IPS DF 6.9 (cell line): ENCODE measurements at places on chromosomes 16 and 17.
A peak's percentile ranks its signal among the peaks of the same experiment; 100 is the strongest.

DNA sequence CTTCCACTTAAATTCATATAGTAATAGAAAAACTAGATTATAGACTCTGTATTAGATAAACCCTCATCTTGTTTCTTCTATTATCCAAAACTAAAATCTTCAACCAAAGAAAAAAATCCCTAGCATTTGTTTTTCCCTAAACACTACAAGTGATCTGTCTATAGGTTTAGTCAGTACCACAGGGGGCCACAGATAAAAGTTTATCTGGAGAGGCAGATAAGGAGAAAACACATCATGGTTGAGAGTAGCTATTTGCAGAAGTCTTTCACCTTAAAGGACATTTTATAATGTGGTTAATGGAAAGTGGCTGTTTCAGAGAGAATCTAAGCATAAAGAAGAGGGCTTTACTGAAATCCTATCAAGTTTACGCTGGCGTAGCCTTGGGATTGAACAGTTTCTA lies 160.1 kb downstream of the CDK5R1 start:
- DNase-seq: no peak

DNA sequence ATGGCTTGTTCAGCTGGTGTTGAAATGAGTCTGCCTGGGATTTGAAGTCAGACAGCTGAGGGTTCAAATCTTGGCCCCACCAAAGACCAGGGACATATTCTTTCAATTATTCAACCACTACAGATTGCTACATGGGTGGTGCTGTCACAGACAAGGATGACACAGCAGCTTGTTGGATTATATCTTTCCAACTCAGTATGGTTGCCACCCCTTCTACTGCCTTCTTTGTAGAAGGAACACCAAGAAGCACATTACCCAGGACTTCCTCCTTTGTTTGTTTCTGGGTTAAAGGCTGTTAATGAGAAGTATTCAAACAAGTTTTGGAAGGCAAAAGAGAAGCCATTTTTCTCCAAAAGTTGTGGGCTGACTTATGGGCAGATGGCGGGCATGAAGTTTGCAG lies 78.6 kb downstream of the COPRS start:
- no peak for DNase-seq

- DNase-seq: no peak
Observed at GRCh38 chr17:39018267-39019134, 51.3 kb upstream of the FBXO47 start.

GRCh38 chr17:66467766-66468165 lies 165.4 kb downstream of the PRKCA start:
- no peak for DNase-seq

DNA sequence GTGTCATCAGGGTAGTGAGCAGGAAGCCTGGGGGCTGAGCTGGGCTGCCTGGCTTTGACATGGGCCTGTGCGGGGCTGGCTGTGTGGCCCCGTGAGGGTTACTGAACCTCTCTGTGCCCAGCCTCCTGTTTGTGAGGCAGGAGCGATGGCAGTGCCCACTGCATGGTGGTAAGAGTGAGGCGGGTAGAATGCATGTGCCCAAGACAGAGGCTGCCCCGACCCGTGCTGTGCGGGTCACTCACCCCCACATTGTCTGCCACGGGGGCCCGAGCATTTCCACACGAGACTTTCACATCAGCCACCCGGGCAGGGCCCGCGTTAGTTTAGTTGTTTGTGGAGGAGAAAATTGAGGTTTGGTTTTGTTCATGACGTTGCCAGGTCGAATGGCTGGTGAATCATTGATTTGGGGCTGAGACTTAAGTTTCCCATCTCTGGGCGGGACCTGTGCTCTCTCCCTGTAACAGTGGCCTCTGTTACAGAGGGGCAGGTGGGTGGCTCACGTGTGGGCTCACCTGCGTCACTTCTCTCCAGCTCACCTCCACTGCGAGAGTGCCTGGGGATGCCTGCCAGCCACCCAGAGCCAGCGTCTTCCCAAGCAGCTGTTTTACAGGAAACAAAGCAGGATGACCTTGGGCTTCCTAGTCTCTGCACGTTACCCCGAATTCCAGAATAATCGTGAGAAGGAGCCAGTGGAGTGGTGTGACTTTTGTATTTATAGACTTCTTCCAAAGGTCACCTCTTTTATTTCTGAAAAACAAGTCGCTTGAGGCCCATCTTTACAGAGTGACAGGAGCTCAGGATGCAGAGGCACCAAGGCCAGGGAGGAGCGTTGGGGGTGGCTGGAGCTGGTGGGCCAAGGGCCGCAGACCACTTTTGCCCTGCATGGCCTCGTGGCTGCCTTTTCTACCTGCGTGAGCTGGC lies 150.6 kb downstream of the RPTOR start:
- no peak for DNase-seq

- DNase-seq: no peak
Observed at GRCh38 chr17:27990979-27991378, 51.5 kb upstream of the NLK start.

DNA sequence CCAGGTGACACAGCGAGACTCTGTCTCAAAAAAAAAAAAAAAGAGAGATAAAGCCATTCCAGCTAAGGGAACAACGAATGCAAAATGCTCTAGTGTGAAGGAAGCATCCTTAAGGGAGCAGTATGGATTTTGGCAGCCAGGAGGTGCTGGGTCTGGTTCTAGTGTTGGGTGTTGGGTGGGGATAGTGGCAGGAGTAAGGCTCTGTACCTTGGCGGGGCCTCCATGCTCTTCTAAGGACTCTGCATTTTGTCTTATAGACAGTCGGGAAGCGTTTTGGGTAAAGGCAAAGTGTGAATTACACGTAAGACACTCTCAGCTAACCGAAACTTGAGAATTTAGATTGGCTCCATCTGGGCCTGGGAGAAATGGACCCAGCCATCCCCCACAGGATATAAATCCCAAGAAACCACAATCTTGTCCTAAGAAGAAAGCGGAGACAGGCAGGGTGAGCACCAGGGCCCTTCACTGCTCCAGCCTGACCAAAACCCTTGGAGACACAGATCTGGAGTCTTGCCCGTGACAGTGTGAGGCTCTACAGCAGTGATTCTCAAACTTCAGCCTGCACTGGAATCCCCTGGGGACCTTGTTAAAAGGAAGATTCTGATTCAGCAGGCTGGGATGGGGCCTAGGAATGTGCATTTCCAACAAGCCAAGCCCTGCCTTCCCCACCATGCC lies 33.1 kb upstream of the PHB1 start:
- DNase-seq: no peak

GRCh38 chr17:72565758-72566157 lies 444.9 kb downstream of the SOX9 start:
- no peak for DNase-seq

- peak; percentile 9 for DNase-seq
Observed at GRCh38 chr17:47802341-47803022, 19.1 kb downstream of the OSBPL7 start.

- DNase-seq: peak; percentile 39
Observed at GRCh38 chr17:5897275-5897911, 172.8 kb upstream of the WSCD1 start.

GRCh38 chr16:21997697-21998480 lies 3.0 kb downstream of the PDZD9 start:
- DNase-seq: no peak

- no peak for DNase-seq
Observed at GRCh38 chr16:77323695-77324094, 111.1 kb downstream of the ADAMTS18 start.

GRCh38 chr17:68036304-68037147 lies 991 bp downstream of the KPNA2 start:
- no peak for DNase-seq

DNA sequence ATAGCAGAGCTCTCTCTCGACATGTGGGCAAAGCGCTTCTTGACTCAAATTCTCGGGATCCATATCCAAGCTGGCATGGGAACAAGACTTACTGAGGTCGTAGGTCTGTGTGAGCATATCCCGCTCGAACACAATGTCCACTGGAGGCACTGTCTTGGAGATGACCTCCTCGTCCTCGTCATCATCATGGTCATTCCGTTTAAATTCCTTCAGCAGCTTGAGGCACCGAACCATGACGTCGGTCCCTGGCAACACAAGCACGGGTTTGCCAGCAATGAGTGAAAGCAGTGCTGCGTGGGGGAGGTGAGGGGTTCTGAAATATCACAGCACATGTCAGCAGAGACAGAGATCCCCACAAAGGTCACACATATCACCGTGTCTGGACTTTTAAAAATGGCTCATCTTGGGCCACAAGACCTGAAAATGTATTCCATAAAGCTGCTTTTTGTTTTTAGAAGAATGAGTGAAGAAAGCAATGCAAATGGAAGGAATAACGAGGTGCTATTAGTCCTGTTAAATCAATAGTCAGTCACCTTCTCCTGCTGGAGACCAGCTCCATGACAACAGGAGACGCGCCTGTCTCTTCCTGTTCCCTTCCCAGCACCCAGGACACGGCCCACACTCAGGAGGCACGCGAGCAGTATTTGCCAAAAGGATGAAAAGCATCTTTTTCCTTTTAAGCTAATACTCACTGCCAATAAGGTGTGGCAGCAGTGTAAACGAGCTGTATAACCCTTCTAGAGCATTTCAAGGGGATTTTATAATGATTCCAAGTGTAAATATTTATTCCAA lies 37.9 kb downstream of the GTF3C1 start:
- no peak for DNase-seq

- no peak for DNase-seq
Observed at GRCh38 chr16:74160759-74161158, 135.9 kb upstream of the PSMD7 start.

- no peak for DNase-seq
Observed at GRCh38 chr17:43543771-43544575, 2.2 kb downstream of the ETV4 start.

DNA sequence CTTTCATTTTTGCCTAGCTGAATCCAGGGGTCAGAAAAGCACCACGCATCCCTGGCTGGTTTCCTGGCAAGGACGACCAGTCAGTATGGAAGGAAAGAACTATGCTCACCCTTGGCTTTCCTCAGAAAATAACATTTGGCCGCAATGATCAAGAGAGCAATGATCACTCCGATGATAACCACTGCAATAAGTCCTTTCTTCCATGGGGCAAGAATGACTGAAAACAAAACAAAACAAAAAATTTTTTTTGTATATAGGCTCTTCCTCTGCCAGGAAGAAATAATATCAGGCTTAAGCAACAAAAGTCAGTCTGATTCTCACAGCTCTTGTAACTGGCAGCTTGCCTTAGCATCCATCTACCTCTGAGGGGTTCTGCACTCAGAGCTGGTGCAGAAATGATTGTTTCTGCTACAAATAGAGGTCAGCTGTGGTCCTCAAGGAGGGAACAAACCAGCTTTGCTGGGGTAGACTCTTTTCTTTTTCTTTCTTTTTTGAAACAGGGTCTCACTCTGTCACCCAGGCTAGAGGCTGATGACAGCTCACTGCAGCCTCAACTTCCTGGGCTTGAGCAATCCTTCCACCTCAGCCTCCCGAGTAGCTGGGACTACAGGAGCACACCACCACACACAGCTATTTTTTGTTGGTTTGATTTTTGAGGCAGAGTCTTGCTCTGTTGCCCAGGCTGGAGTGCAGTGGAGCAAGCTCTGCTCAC lies 35.7 kb downstream of the PECAM1 start:
- no peak for DNase-seq

GRCh38 chr16:4500272-4500671 lies 24.1 kb downstream of the HMOX2 start:
- no peak for DNase-seq

- DNase-seq: no peak
Observed at GRCh38 chr17:50539762-50540559, 7.0 kb upstream of the SPATA20 start.

DNA sequence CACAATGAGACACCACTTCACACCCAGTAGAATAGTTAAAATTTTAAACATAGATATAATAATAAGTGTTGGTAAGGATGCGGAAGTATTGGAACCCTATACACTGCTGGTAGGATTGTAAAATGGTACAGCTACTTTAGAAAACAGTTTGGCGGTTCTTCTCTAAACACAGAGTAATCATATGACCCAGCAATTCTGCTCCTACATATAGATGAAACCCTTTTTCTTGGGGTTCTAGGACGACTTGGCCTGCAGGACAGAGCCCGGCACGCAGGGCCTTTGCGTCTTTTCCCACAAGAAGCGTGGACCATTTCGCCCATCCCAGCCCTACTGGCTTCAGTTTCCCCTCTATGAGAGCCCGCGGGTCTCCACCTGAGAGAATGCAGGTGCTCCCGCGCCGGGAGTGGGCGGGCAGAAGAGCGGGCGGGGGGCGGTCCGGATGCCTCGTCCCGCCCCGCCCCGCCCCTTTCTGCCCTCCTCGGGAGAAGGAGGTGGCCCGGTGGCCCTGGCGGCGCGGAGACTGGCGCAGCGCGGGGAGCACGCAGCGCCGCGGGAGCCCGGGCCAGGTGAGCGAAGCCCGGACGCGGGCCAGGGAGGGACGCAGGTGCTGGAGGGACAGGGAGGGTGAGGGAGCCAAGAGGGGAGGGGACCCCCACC lies at the start of gene SDR42E2:
TSS of gene SDR42E2 (plus strand) at position 508 of the 657 bp plus-strand sequence. CDS start 3,077 bp downstream, outside the sequence.
- no peak for DNase-seq

DNA sequence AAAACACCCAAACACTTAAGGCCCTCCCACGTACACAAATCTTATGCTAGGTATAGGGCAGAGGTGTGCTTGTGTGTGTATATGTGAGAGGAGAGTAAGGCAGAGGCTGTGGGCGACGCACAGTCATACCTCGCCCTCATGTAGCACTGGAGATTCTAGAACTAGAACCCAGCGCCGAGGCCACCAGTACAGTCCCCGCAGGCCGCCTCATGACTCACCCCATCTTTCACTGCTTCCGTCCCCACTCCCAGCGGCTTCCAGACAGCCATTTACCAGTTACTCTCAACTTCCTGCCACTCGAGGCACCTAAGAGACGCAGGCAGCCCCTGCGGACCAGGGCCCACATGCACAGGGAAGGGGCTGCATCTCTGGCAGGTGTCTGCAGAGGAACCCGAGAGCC lies 23.2 kb upstream of the CYTH1 start:
- DNase-seq: no peak

DNA sequence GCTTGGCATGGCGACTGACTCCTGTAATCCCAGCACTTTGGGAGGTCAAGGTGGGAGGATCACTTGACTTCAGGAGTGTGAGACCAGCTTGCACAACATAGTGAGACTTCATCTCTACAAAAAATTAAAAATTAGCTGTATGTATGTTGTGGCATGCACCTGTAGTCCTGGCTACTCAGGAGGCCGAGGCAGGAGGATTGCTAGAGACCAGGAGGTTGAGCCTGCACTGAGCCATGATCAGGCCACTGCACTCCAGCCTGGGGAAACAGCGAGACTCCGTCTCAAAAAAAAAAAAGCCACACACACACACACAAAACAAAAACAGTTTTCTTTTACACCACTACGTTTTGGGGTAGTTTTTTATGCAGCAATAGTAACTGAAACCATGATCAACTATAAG lies 89.0 kb upstream of the DHX40 start:
- DNase-seq: no peak

- DNase-seq: peak; percentile 75
Observed at GRCh38 chr16:57576429-57576870, 34.0 kb downstream of the ADGRG5 start.

DNA sequence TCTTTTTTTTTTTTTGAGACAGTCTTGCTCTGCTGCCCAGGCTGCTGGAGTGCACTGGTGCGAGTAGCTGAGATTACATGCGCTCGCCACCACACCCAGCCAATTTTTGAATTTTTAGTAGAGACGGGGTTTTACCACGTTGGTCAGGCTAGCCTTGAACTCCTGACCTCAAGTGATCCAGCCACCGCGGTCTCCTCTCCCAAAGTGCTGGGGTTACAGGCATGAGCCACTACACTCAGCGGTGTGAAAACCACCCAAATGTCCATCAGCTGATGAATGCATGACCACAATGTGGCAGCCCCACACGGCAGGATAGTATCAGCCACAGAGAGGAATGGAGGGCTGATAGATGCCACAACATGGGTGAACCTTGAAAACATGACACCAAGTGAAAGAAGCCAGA lies 2.1 kb downstream of the P2RX5 start:
- no peak for DNase-seq

GRCh38 chr16:4213737-4214136 lies 28.1 kb downstream of the SRL start:
- no peak for DNase-seq
